ENCODE measurements at places on chromosomes 1 and 21.

DNA sequence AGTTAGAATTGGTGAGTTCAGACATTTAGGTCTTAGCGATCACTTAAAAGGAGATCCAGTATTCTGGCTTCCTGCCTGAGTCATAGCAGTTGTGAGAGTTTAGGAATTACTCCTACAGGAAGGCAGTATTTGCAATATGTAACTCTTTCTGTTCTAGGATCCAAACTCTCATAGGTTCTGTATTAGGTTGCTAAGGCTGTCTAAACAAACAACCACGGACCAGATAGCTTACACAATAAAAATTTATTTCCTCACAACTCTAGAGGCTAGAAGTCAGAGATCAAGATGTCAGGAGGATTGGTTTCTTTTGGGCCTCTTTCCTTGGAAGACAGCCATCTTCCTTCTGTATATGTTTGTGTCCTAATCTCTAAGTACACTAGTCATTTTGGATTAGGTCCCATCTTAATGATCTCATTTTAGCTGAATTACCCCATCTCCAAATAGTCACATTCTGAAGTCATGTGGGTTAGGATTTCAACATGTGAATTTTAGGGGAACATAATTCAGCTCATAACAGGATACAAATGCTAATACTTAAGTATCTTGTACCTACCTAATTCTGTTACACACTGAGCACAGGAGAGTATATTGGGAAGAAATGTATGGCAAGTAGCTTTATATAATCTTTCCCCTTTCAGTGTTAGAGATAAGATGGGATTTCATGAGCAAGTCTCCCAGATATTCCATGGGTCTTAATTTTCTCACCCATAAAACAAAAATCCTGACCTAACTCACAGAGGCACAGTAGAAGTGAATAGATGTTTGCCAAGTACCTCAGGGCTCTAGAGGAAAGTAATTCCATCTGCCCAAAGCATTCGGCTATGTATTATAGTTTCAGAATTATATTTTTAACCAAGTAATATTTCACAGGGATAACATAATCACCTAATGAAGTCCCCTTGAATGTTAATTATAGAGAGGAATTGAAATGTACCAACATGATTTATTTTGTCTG, 144.4 kb downstream of the PTBP2 start:
- no peak for DNase-seq

- DNase-seq = no peak
Measured at GRCh38 chr1:11741919-11742558, 6.1 kb downstream of the AGTRAP start.

- DNase-seq = no peak
Measured at GRCh38 chr1:223496883-223497282, 103.7 kb downstream of the CCDC185 start.

DNA sequence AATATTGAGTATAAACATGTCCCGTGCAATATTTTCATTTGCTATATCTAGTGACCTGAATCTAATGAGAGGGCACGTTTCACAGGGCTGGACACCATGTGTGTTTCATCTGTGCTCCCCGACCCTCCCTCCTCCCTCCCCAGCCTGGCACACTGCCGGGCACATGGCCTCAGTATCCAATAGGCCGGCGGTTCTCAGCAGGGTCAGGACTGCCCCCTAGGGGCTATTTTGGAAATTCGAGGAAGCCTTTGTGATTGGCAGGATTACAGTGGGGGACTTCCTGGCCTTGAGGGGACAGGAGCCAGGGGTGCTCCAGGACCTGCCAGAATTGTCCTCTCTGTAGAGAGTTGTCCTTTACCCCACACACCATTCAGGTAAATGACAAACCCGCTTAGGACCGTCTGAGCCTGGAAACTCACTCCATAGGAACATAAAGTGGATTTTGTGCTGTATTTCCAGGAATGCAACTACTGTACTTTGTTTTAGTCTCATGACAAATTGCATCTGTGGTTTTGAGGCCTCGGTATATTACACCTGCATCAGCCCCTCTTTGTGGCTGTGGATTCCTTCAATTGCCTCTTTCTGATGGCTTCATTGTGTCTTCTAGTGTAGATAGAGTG, 109.5 kb upstream of the SIM2 start:
- no peak for DNase-seq

GRCh38 chr1:59143811-59144210, 153.1 kb upstream of the FGGY start:
- DNase-seq = no peak

GRCh38 chr1:87329051-87329525, 408 bp downstream of the LMO4 start:
- DNase-seq = no peak

DNA sequence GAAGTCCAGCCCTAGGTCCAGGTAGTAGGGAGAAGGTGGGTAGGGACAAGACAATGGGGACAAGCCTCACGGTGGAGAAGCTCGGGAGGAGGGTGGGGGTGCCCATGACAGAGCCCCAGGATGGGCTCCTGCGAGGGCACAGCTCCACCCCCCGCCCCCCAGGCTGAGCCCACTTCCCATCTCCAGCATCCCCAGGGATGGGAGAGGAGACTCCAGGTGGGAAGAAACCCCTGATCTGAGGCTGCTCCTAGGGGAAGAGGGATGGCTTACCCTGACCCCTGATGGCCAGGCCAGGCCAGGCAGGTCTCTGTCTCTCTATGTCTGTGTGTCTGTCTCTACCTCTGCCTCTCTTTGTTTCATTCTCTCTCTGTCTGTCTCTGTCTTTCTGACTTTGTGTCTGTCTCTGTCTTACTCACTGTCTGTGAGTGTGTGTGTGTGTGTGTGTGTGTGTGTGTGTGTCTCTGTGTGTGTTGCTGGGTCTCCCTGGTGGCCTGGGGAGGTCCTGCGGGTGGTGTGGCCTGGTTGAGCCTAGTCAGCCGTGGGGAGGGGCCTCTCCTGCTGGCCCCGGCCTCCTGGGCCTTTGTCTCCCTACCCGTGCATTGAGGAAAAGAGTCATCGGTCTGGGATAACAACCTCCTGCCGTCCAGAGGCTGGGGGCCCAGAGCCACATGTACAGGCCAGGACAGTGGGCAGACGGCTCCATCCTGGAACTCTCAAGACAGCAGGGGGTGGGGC, 45.7 kb downstream of the WNT9A start:
- no peak for DNase-seq

DNA sequence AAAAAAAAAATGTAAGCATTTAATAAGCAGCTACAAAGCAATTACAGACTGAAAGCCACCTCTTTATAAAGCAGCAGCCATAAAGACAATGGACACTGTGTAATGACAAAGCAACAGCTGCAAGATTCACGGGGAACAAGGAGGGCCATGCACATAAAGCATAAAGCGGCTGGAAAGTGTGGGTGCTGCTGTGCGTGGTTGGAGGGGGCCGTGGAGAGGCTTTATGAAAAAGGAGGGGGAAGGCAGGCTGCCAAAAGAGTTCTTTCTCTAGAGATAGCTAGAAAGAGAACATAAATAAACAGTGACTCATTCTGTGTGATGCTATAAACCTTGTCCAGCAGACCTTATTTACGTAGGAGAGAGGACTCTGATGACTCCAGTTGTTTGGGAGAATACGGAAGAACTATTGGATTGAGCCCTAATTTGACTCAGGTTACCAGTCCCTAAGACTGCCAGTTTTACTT, 49.3 kb downstream of the ADAMTS1 start:
- DNase-seq = no peak

DNA sequence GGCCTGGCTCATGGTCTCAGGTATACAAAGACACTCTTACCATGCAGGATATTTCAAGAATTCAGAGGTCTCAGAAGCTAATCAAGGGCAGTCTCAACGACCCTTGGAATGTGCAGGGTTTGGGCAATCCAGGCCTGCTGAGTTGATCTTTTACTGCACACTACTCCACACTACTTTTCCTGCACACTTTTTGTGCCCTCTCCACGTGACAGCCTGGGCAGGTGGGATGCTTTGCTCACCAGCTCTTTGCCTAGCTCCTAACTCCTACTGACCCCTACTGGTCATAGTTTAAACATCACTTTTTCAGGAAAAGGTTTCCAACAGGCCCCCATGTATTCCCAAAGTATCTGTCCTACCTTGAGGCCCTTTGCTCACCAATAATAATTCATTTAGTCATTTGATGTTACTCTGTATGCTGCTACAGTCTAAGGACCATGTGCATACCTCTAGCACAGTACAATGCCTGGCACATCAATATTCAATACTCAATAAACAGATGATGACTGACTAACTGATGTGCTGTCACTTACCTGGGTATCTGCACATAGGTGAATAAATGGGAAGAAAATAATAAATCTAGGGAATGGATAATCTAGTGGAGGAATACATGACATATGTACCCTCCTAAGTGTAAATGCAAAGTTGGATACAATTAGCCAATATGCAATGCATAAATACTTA, 9.6 kb downstream of the DUSP23 start:
- DNase-seq = no peak

GRCh38 chr1:54045496-54045895, 7.5 kb downstream of the TMEM59 start:
- no peak for DNase-seq

DNA sequence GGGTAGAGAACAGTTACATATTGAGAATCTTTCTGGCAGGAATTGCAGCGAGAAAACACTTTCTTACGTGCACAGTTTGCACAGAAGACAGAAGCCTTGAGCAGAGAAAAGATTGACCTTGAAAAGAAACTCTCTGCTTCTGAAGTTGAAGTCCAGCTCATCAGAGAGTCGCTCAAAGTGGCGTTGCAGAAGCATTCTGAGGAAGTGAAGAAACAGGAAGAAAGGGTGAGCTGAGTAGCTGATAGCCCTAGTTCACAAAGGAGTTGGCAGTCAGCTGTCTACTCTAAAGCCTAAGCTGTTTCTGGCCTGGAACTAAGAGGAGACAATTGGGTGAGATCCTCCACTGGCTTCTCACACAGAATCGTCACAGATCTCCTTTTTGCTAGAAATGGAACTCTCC, 20.3 kb upstream of the SH3BGRL3 start:
- no peak for DNase-seq

DNA sequence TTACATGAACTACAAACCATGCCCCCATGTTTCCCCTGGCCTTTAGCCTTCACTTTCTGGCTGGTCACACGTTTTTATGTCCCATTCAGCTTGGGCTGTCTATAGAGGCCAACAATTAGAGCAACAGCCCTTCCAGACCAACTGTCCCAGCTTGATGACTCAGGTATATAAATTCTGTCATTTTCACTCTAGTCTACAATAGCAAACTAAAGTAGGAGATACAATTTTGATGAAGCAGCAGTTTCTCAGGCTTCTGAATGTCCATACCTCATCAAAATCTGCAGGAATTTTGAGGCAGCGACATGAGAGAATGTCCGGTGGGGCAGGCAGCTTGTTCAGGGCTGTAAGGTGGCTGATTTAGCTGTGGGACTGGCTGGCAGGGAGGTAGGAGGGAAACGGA, 45.6 kb upstream of the VAV3 start:
- no peak for DNase-seq

DNA sequence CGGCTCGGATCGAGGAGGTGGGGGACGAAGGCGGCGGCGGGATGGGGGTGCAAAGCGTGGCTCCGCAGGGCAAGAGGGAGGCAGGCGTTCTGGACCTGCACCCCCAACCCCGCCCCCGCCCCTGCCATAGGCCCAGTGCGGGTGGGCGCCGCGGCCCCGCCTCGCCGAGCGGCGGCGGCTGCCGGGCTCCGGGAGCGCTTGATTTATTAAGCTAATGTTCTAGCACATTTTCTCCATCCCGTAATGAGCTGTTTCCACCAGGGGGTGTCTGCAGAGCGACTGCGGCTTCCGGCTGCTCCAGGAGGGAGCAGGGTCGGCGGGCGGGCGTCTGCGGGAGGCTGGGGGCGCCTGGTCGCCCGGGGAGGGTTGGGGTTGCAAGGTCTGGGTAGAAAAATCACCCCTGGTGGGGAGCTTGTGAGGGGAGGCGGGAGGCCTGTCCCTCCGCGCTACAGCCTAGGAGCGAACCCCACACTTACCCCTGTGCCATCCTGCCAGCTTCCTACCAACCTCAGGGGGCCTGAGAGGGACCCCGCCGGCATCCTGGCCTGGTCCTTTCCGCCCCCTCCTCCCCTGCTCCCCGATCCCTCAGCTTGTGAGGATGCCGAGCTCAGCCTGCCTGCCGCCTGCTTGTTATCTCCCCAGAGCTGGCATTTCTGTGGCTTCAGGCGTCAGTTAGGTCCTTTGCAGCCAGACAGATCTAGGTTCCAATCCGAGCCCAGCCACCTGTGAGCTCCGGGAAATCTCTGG, 48.5 kb upstream of the ACOT11 start:
- no peak for DNase-seq

GRCh38 chr1:210978316-210978973, 155.5 kb downstream of the KCNH1 start:
- no peak for DNase-seq

GRCh38 chr1:192737306-192737705, 71.5 kb upstream of the RGS2 start:
- DNase-seq = no peak

GRCh38 chr1:2606881-2607621, 20.5 kb downstream of the PRXL2B start:
- DNase-seq = no peak

GRCh38 chr1:6424000-6424565, 493 bp upstream of the ESPN start:
- DNase-seq = no peak

- DNase-seq = no peak
Measured at GRCh38 chr1:64482720-64483119, 12.8 kb downstream of the CACHD1 start.

- DNase-seq = no peak
Measured at GRCh38 chr1:202158810-202159533, 1.4 kb downstream of the PTPN7 start.

GRCh38 chr1:24803987-24804530, 58.8 kb downstream of the CLIC4 start:
- no peak for DNase-seq

- DNase-seq = no peak
Measured at GRCh38 chr1:76080552-76081079, 6.1 kb downstream of the ST6GALNAC3 start.

GRCh38 chr1:111924786-111925185, 64.7 kb downstream of the KCND3 start:
- DNase-seq = no peak

DNA sequence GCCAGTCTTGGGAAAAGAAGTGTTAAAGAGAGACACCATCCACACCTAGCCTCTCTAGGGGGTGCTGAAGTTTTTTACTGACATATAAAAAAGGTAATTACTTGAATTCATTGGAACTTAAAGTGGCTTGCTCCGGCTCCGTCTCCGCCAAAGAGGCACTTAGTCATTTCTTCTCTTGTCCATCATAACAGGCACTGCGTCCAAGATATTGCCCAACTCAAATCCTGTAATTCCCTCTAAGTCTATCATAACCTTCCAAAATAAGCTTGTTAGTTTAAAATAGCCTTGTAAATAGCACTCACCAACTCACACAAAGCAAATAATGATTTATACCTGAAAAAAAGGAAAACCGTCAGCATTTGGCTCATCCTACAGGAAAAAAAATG, 160.5 kb downstream of the ZBTB18 start:
- no peak for DNase-seq

Measured in stimulated activated CD8-positive, alpha-beta memory T cell treated with anti-CD3 and anti-CD28 coated beads, Interleukin-7, amount 100 ng/mL, for 1 hour (primary cell).